Activated CD4-positive, alpha-beta memory T cell treated with anti-CD3 and anti-CD28 coated beads for 36 hours (primary cell): ENCODE measurements at places on chromosomes 3 and 15. TPM values are rescaled to one million over a fixed set of nuclear protein-coding genes. Genes with fewer than 3 reads are reported as not detected.

DNA sequence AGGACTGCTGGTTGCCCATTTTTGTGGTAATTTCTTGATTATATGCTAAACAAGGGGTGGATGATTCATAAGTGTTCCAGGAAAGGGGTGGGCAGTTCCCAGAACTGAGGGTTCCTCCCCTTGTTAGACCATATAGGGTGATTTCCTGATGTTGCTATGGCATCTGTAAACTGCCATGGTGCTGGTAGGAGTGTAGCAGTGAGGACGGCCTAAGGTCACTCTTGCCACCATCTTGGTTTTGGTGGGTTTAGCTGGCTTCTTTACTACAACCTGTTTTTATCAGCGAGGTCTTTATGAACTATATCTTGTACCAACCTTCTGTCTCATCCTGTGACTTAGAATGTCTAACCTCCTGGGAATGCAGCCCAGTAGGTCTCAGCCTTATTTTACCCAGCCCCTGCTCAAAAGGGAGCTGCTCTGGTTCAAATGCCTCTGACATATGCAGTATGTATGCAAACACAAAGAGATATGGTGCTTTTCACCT lies 46.2 kb downstream of the C3orf38 start:
- DNase-seq, result peak; percentile 67

Gene SLITRK3
- not detected for total RNA-seq

Gene KY
- not detected for total RNA-seq

GRCh38 chr3:128408693-128409623 lies 57.7 kb downstream of the DNAJB8 start:
- no peak for DNase-seq

- no peak for DNase-seq
These were observed 120.3 kb downstream of the KCNAB1 start for GRCh38 chr3:156240642-156241041.

GRCh38 chr3:185685231-185686035 lies 99.3 kb downstream of the SENP2 start:
- DNase-seq, result no peak
